OCI-LY7 (cell line): ENCODE measurements at places on chromosomes 2 and 18. TPM values are rescaled to one million over a fixed set of nuclear protein-coding genes. Genes with fewer than 3 reads are reported as not detected.

DNA sequence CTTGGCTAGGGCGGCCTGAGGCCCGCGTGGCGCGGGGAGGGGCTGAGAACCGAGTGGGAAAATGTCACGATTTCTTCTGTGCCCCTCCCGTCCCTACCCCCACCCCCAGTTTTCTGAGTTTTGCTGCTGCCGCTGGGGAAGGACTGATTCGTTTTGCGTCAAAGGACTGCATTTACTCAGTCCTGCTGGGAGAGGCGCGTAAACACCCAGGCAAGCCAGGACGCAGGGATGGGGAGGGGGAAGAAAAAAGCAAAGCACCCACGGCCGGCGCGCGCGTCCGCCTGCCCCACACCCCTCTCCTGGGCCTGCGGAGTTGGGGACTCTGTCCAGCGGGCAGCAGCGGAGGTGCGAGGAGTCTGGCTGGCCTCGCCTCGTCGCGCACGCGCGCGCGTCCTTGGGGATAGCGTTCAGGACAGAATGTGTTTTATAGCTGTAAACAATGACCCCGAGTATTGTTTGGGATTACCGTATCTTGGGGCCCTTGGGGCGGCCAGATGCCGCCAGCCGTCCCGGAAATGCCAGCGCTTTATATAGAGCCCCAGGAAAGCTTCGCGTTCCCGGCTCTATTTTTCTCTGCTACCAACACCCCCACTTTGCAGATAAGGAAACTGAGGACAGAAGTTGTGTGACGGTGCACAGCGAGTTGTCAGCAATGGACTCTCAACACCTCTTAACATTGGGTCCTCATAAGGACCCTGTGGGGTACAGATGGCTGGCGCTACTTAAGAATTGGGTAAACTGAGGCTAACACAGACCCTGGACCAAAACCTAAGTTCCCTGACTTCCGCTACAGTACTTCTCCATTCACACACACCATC lies 1.7 kb upstream of the FOSL2 start:
- peak; percentile 6 for DNase-seq

- DNase-seq: peak; percentile 30
These were observed 1.0 kb upstream of the TCF4 start for GRCh38 chr18:55588870-55589595.

SNORC gene
- 0.59 and 1.4 TPM in 2 replicates for total RNA-seq

CPO gene
- not detected in 2 replicates for total RNA-seq

NBEAL1 gene
- 10.4 and 12.7 TPM in 2 replicates for total RNA-seq
